ENCODE measurements at places on chromosomes 4 and X.
A peak's percentile ranks its signal among the peaks of the same experiment; 100 is the strongest.

DNA sequence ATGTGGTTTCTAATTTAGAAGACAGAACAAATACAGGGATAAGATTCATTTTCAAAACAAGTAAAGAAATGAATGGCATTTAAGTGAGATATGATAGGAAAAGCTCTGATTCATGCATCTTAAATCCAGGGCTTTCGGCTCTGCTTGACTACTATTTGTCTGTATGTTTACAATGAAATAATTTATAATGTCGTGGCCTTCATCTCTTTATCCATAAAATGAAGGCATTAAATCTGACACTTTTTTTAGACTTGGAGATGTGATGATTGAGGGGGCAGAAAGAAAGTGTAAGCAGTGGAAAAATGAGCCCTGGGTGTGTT is 115.7 kb upstream of the KIT start:
- no peak overlapping the region for H3K4me3 ChIP-seq
- H3K4me1 ChIP-seq, result peaks cover 10% of the 10 kb centered on the region
- DNase-seq, result no peak
- no peaks in the 10 kb centered on the region for H3K36me3 ChIP-seq

DNA sequence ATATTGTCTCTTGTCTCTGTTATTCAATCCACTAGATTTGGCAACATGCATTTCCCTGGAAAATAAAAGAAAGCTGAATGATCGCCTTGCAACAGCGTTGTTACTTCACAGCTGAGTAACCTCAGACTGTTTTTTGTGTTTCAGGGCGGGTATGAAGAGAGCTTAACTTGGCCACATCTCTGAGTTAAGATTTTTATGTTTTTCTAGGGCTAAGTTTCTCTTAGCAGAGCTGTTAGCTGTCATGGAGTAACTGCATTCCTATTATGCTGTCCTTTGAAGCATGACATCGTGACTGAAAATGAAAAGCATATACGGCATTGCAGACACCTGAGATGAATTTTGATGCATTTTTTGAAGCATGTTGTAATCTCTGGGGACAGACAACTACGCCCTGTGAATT is 1798.9 kb downstream of the PCDH7 start:
- no peak for DNase-seq
- no peak overlapping the region for H3K4me3 ChIP-seq
- H3K4me1 ChIP-seq, result no peaks in the 10 kb centered on the region
- H3K36me3 ChIP-seq, result no peaks in the 10 kb centered on the region
- no peak overlapping the region for H3K27ac ChIP-seq
- H3K27me3 ChIP-seq, result no peaks in the 10 kb centered on the region

DNA sequence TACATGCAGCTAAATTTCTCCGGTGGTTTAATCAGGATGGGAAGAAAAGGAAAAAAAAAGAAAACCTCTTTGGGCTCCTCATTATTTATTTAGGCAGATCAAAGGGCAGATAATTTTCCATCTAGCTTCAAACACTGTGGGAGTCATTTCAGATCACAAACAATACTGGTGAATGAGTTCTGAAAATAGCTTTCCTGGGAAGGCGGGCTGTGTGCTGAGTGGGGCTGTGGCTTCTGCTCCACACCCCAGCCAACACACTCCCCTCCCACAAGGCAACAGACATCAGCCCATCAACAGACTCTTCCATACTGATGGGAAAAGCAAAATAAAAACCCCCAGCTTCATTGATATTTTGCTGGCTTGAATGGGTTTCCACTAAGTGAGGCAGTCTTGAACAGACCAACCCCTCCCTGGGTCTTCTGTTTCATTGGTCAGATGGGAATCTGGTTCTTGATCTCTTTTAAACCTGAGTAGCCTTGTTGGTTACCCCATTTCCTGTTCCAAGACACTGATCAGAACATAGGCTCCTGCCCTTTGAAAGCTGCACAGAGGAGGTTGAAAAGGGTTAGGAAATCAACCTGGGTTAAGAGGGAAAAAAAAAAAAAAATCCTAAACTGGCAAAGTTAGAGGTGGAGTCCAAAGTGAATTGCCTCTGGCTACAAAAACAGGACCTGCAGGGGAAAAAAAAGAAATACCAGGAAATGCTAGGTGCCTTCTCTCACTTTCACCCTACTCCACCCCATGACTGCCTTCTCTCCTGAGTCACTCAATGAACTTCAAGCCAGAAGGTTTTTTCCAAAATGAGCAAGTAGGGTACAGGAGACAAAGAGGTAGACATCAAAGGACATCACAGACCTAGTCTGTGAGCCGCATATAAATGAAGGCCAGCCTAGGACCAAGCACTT is 20.0 kb downstream of the AMOT start:
- H3K27ac ChIP-seq, result no peak overlapping the region
- H3K27me3 ChIP-seq, result no peaks in the 10 kb centered on the region
- H3K4me3 ChIP-seq, result no peak overlapping the region
- DNase-seq, result no peak
- H3K36me3 ChIP-seq, result no peaks in the 10 kb centered on the region
- no peaks in the 10 kb centered on the region for H3K4me1 ChIP-seq

DNA sequence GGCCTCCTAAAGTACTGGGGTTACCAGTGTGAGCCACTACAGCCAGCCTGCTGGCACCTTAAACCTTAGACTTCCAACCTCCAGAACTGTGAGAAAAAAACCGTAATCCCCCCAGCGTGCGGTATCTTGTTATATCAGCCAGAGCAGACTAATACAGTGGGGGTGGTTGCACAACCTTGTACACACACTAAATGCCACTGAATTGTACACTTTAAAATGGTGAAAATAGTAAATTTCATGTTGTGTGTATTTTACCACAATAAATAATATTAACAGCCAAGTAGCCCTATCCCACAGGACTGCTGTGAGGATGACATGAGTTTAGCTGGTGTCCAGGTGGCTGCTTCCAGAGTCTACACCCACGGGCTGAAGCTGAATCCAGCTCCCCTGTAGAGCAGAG is 38.8 kb downstream of the ZBTB49 start:
- H3K27ac ChIP-seq, result no peak overlapping the region
- no peaks in the 10 kb centered on the region for H3K27me3 ChIP-seq
- DNase-seq, result no peak
- H3K36me3 ChIP-seq, result no peaks in the 10 kb centered on the region

- peaks cover 7% of the 10 kb centered on the region for H3K4me1 ChIP-seq
- DNase-seq, result no peak
- H3K27me3 ChIP-seq, result no peaks in the 10 kb centered on the region
- H3K4me3 ChIP-seq, result no peak overlapping the region
- H3K27ac ChIP-seq, result no peak overlapping the region
These were observed 27.2 kb upstream of the TNIP3 start for GRCh38 chr4:121191361-121191760.

- no peak overlapping the region for H3K27ac ChIP-seq
- no peak for DNase-seq
- H3K36me3 ChIP-seq, result no peaks in the 10 kb centered on the region
- no peaks in the 10 kb centered on the region for H3K27me3 ChIP-seq
- no peak overlapping the region for H3K4me3 ChIP-seq
- H3K4me1 ChIP-seq, result peaks cover 14% of the 10 kb centered on the region
These were observed 3.4 kb downstream of the HTT-AS start for GRCh38 chr4:3070709-3071500.

DNA sequence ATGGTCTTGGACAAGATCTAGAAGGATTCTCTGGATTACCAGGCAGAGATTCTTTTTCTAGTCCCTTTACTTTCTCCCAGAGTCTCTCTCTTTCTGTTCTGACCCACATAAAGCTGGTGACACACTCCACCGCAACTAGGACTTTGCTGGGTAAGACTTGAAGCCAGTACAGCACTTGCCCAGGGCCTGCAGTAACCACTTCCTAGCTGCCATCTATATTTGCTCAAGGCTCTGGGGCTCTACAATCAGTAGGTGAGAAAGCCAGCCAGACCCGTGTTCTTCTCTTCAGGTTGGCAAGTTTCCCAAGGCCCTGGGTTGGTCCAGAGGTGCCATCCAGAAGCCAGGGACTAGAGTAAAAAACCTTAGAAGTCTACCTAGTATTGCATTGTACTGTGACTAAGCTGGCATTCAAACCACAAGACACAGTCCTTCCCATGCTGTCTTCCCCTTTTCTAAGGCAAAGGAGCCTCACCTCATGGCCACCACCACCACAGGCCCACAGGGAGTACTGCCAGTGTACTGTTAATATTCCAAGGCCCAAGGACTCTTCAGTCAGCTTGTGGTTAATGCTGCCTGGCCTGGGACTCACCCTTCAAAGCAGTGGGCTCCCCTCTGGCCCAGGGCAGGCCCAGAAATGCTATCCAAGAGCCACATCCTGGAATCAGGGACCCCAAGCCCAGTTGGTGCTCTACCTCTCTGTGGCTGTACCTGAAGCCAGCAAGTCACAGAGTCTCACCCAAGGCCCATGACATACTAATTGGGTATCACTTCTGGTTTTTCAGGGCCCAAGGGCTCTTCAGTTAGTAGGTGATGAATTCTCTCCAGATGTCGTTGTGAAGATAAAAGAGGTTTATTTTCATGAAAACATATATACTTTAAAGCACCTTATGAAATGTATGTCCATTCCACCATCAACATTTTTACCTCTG is 54.7 kb downstream of the CD38 start:
- H3K27ac ChIP-seq, result no peak overlapping the region
- H3K36me3 ChIP-seq, result peaks cover 4% of the 10 kb centered on the region
- no peak overlapping the region for H3K4me3 ChIP-seq
- no peak for DNase-seq
- no peaks in the 10 kb centered on the region for H3K4me1 ChIP-seq
- H3K27me3 ChIP-seq, result no peaks in the 10 kb centered on the region

- no peaks in the 10 kb centered on the region for H3K36me3 ChIP-seq
- no peak overlapping the region for H3K27ac ChIP-seq
- DNase-seq, result no peak
- H3K4me3 ChIP-seq, result no peak overlapping the region
- H3K4me1 ChIP-seq, result no peaks in the 10 kb centered on the region
- no peaks in the 10 kb centered on the region for H3K27me3 ChIP-seq
These were observed 96.4 kb upstream of the ARX start for GRCh38 chrX:25112156-25112555.

- no peak overlapping the region for H3K27ac ChIP-seq
- H3K4me3 ChIP-seq, result no peak overlapping the region
- DNase-seq, result peak; percentile 12
- H3K27me3 ChIP-seq, result no peaks in the 10 kb centered on the region
- H3K4me1 ChIP-seq, result no peaks in the 10 kb centered on the region
These were observed 275.2 kb upstream of the EDA2R start for GRCh38 chrX:66914080-66914479.

DNA sequence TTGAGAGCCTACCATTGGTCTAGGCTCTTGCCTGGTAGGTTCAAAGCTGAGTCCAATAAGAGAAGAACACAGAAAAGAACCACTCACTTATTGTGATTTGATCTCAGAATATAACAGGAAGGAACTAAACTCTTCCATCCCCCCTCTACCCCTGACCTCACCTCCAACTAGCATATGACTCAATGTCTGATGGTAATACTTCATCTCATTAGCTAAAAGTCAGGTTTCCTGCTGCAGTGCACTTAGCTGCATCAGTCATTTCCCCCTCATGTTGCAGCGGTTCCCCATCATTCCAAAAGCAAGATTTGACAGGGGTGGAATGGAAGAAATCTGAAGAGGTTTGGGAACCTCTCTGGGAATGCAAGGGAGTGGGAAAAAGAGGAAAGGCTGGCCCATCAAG is 289.5 kb downstream of the SMARCA1 start:
- H3K4me1 ChIP-seq, result no peaks in the 10 kb centered on the region
- H3K27me3 ChIP-seq, result no peaks in the 10 kb centered on the region
- no peak overlapping the region for H3K27ac ChIP-seq
- no peaks in the 10 kb centered on the region for H3K36me3 ChIP-seq
